M059J (cell line): ENCODE measurements at places on chromosomes 1 and 21.
A peak's percentile ranks its signal among the peaks of the same experiment; 100 is the strongest.

GRCh38 chr1:221743416-221744208, 1.7 kb upstream of the DUSP10 start:
- peak; percentile 68 for DNase-seq

DNA sequence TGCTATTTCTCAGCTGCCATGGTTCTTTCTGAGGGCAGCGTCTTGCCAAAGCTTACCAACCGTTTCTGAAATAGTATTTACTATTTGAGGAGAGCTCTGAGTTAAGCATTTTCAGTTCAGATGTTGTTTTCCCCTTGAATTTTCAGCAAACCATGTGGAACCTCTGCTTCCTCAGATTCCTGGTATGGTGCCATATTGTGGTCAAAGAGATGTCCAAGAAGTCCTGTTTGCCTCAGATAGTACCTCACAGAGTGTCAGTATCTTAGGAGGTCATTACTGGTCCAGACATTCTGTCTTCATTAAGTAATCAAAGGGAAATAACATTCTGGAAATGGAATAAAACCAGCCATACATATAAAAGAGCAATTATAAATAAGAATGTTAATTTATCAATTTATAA, 36.6 kb downstream of the VANGL2 start:
- peak; percentile 14 for DNase-seq

GRCh38 chr1:112954017-112954650, 1.9 kb downstream of the SLC16A1 start:
- no peak for DNase-seq

GRCh38 chr1:164783778-164784555, 225.0 kb downstream of the PBX1 start:
- DNase-seq: no peak

DNA sequence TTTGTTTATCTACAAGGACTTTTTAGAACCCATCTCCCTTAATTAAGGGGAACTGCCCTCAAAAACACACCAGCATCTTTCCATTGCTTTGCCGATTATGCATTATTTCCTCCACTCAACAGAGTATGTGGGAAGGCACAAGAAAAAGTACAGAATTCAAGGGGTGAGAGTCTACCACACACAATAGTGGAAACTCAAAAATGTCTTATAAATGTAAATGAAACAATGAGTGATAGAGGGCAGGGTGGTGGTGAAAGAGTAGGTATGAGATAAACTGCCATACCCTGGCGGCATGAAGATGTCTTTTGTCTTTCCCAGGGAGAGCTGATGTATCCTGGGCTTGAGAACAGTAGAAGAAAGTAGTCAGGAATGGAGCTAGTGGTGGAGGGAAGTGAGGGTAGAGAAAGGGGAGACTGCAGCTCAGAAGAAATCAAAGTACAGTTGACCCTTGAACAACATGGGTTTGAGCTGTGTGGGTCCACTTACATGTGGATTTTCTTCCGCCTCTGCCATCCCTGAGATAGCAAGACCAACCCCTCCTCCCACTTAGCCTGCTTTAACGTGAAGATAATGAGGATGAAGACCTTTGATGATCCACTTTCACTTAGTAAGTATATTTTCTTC, 24.4 kb downstream of the CD58 start:
- DNase-seq: no peak

DNA sequence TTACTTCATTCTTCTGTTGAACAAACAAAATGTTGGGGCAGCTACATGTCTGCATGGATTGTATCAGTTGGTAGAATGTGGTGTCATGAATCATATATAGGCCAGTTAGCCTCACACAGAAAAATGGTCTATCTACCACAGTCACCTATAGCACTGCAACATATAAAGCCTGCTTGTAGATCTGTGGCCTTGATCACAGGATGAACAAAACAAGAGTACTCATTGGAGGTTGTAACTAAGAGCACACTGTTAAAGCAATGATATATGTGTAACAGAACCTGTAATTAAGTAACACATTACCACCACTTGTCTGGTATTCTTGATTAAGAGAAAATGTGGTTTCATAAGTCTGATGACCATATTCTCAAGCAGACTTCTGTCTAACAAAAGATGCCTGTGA, 167.3 kb upstream of the SGIP1 start:
- DNase-seq: no peak

DNA sequence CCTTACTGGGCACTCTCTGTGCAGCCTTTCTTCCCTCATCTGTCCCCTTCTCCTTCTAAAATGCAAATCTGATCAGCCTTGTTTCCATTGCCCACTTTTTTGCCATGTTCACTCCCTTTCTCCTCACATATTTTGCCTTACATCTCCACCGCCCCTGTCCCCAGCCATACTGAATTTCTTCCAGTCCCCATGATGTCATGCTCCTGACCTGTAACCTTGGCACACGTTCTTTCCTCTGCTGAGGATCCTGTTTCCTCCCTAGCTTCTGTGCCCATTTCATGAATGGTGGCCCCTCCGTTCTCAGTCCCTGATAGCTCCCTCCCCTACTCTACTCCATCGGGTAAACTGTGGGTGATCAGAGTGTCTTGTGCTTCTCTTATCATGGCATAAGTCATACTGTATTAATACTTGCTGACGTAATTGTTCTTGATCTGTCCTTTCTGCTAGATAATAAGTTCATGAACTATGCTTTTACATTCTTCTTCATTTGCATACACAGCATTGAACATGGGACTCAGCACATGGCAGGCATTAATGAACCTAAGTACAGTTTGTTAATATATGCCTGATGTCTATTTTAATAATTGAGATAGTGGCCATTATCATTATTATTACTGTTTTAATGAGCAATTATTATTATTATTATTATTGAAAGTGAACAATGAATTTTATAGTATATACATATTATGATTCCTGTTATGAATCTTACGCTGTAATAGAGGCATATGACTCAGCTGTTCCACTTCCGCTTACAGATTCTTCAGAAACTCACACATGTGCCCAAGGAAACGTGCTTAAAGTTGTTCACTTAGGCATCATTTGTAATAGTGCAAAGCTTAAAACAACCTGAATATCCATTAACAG, 28.5 kb downstream of the MAP3K21 start:
- DNase-seq: no peak

GRCh38 chr21:46219591-46220239, 8.9 kb downstream of the LSS start:
- DNase-seq: no peak

- DNase-seq: no peak
Measured at GRCh38 chr1:168468822-168469221, 75.0 kb downstream of the XCL2 start.

GRCh38 chr1:86387916-86388627, 8.1 kb downstream of the ODF2L start:
- no peak for DNase-seq

DNA sequence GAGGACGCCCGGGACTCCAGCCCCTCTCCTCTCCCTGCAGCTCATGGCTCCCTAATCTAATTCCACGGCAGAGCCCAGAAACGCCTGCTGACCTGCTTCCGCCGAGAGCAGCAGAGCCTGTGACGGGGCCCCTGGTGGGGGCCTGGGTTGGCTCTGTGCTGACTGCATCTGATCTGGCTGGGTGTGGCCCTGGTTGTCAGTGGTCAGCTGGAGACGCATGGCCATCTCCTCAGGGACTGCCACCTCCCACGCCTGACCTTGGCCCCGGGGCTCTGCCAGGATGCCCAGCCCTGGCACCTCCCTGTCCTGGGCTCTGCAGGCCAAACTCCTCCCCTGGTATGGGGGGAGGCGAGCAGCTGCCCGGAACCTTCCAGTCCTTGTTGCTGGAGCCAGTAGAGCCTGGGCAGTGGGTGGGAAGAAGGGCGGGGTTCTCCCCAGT, 1.1 kb upstream of the PLCH2 start:
- no peak for DNase-seq

DNA sequence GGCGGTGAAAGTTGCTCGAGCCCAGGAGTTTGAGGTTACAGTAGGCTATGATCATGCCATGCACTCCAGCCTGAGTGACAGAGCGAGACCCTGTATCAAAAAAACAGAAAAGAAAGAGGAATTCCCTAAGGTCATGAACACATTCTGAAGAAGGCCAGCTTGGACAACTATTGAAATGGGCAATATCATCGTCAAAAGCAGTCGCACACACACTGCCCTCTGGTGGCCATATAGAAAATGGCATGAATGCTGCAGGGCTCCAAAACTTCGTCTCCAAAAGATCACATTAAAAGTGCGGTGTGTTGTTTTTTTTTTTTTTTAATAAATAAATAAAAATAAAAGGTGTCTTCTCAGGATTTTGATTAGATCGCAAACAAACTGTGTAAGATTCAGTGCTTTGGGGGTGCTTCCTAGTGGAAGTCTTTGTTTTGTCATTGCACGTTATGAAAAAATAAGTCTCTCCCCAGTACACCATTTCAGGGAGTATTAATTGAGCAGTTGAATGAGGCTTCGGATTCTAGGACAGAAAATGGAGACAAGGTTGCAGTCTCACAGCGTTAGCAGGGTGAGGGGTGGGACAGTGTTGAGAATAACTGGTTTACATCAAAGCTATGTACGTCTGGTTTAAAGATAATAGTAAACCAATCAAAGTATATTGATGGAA, 87.5 kb upstream of the FMN2 start:
- DNase-seq: peak; percentile 26

DNA sequence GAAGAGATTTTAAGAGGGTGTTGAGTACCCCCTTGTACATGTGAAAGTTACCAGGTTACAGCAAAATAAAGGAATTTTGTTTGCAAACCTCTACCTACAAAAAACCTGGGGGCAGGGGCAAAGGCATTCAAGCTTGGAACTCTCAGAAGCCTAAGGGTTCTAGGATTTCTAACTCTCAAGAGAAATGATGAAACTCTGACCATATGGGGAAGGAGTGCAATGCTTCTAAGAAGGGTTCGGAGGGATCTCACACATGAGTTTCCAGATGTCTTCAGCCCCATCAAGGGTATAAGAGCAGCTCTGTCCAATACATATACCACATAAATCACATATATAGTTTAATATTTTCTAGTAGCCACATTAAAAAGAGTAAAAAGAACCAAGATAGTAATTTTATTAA, 7.3 kb upstream of the FCGR2A start:
- no peak for DNase-seq

DNA sequence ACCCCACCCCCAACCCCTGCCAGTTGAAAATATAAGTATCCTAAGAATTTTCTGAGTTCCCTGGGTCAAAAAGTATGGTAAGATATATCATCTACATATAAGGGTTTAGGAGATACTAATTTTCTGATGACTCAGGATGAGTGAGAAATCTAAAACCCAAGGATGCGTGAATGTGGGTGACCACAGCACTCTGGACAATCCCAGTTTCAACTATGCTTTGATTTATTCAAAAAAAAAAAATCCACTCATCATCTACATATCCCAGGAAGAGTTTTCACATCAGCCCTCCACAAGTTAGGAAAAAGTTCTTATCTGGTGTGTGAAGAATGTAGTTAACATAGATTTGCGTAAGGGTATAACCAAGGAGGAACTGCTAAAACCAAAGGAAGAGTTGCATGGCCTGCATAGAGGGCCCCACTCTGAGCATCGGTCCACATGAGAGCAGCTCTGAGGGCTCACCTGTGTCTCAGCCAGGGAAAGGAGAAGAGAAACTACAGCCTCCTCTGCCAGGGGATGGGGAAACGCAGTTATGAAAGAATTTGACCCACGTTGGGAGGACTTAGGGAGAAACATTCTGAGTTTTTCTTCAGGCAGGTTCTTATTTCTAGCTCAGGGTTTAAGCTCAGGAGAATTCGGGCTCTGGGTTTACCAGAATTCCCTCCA, 18.8 kb downstream of the LAMB3 start:
- DNase-seq: peak; percentile 85

DNA sequence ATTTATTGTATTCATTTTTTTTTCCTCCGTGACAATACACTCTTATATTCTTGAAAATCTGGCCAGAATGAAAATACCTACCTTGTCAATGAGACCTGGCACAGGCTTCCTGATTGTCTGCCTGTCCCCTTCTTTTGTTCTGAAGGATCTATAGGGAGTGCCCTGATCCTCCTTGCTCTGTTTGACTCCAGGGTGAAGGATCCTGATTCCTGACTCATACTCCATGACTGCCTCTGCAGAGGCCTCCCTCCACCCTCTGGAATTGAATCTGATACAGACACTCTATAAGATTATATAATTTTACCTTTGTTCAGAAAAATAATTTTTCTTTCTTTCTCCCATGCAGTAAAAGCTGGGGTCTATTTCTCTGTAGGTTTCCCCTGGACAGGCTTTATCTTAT, 116.2 kb downstream of the HMCN1 start:
- DNase-seq: peak; percentile 40

GRCh38 chr1:112146201-112146715, 156.8 kb upstream of the KCND3 start:
- no peak for DNase-seq

GRCh38 chr21:37380349-37381323, 14.1 kb downstream of the DYRK1A start:
- peak; percentile 21 for DNase-seq

DNA sequence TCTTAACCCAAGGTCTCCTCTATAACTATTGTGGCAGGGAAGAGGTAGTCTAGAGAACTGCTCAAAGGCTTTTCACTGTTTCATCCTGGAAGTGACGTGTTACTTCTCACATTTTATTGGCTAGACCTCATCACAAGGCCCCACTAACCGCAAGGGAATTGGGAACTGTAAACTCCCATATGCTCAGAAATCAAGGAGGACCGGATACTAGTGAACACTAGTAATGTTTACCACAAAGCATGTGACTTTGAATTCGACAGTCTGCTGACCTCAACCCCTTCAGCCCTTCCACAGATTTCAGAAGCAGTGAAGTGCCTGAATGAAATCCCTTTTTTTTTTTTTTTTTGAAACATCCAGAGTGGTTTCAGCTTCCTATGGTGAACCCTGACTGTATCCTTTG, 3.4 kb upstream of the EEIG2 start:
- DNase-seq: no peak

GRCh38 chr1:43058545-43059360, 100.1 kb upstream of the SLC2A1 start:
- DNase-seq: peak; percentile 39

DNA sequence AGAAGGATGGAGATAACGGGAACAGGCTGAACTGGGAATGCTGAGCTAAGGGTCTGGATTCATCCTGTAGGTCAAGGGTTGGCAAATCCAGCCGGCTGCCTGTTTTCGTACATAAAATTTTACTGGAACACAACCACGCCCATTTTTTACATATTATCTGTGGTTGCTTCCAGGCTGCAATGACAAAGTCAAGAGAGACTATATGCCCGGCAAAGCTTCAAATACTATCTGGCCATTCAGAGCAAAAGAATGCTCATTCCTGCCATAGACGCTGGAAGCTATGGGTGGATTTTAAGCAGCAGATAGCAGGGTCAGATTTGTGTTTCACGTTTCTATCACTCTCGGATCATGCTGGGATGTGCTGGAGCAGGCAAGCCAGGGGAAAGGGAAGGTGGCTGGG, 137.9 kb upstream of the EDN2 start:
- DNase-seq: no peak

DNA sequence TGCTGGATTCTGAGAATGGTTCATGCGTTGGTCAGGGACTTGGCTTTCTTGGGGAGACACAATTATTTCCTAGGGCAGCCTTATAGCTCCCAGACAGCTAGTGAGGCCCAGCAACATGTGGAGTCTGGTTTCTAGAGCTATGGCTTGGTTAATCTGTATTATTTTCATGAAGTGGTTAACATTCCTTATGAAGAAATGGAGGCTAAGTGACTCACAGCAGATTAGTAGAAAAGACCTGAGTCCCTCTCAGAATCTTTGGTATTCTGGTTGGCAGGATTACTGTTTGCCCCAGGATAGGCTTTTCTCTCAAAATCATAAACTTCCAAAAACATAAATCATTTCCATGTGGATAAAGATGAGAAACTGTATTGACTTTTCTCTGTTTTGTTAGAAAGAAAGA, 42.3 kb downstream of the DUSP10 start:
- peak; percentile 59 for DNase-seq

- DNase-seq: no peak
Measured at GRCh38 chr1:153310526-153310925, 2.2 kb downstream of the PGLYRP3 start.

GRCh38 chr1:92921031-92922023, 39.9 kb downstream of the DIPK1A start:
- no peak for DNase-seq
